ENCODE measurements at places on chromosomes 5 and 9.

GRCh38 chr9:5455181-5455580, 4.8 kb downstream of the CD274 start:
- H3K36me3 ChIP-seq = no peaks in the 10 kb centered on the region
- H3K4me3 ChIP-seq = no peak overlapping the region
- H3K4me1 ChIP-seq = peaks cover 94% of the 10 kb centered on the region
- H3K27ac ChIP-seq = peak overlapping the region; percentile 91
- no peaks in the 10 kb centered on the region for H3K27me3 ChIP-seq

GRCh38 chr5:173626505-173626820, 10.0 kb upstream of the BOD1 start:
- H3K4me1 ChIP-seq = no peaks in the 10 kb centered on the region
- H3K27me3 ChIP-seq = no peaks in the 10 kb centered on the region
- DNase-seq = no peak
- H3K36me3 ChIP-seq = no peaks in the 10 kb centered on the region
- H3K27ac ChIP-seq = no peak overlapping the region

DNA sequence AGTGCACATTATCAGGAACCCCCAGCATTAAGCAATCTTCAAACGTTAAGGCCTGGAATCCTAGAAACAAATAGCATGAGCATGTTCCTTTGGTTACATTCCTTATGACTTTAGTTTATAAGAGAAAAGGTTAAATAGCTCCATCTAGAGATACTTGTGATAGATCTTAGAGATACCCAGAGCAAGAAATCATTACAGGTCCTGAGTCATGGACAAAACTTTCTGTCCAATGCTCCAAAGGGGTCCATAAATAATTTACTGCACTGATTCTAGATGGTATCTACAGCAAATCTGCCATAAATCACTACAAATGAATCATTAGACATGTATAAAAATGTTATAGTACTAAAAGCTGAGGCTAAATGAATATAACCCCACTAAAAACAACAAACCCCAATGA, 139.6 kb downstream of the HTR1A start:
- H3K4me3 ChIP-seq = no peak overlapping the region
- H3K36me3 ChIP-seq = no peaks in the 10 kb centered on the region
- DNase-seq = no peak
- no peaks in the 10 kb centered on the region for H3K4me1 ChIP-seq
- no peak overlapping the region for H3K27ac ChIP-seq

- H3K27ac ChIP-seq = no peak overlapping the region
- H3K36me3 ChIP-seq = no peaks in the 10 kb centered on the region
- H3K27me3 ChIP-seq = no peaks in the 10 kb centered on the region
- H3K4me3 ChIP-seq = no peak overlapping the region
Observed at GRCh38 chr5:16810208-16810854, 125.8 kb downstream of the MYO10 start.

DNA sequence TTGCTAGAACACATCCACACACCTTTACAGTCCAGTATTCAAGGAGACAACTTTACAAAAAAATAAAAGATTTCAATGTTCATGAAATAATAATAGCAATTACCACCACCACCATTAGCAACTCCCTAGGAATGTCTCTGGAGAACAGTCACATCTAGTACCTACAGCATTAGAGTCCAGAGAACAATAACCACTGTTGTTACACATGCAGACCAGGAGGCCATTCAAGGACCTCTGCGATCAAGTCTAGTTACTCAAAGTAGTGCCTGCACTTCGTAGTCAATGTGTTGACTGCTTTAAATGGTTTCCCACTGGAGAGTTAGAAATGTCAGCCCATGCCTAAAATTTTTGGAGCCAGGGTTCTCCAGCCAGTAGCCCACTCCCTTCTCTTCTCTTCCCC, 244.4 kb downstream of the DEPDC1B start:
- H3K4me3 ChIP-seq = no peak overlapping the region
- H3K27me3 ChIP-seq = no peaks in the 10 kb centered on the region
- H3K27ac ChIP-seq = no peak overlapping the region
- no peaks in the 10 kb centered on the region for H3K36me3 ChIP-seq
- no peaks in the 10 kb centered on the region for H3K4me1 ChIP-seq
- no peak for DNase-seq

GRCh38 chr9:84867186-84867585, 197.7 kb downstream of the NTRK2 start:
- no peak overlapping the region for H3K27ac ChIP-seq
- H3K4me1 ChIP-seq = peaks cover 3% of the 10 kb centered on the region
- no peak overlapping the region for H3K4me3 ChIP-seq
- DNase-seq = no peak

DNA sequence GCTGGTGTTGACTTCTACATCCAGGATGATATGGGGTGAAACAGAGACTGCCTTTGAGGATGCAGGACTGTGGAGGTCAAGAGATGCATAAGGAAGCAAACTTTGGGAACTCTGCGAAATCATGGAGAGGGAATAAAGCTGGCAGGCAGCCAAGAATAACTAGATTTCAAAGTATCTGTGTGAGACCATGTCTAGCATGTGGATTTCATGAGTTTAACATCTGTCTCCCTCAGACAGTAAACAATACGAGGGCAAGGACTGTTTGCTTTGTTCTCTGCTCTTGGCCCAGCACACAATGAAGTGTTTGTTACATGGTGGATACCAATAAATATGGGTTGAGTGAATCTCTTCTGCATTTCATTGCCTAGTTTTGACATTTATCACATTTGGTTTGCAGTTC, 71.3 kb downstream of the RASEF start:
- no peaks in the 10 kb centered on the region for H3K4me1 ChIP-seq
- H3K27me3 ChIP-seq = no peaks in the 10 kb centered on the region
- peak; percentile 25 for DNase-seq
- H3K36me3 ChIP-seq = no peaks in the 10 kb centered on the region
- H3K27ac ChIP-seq = no peak overlapping the region

DNA sequence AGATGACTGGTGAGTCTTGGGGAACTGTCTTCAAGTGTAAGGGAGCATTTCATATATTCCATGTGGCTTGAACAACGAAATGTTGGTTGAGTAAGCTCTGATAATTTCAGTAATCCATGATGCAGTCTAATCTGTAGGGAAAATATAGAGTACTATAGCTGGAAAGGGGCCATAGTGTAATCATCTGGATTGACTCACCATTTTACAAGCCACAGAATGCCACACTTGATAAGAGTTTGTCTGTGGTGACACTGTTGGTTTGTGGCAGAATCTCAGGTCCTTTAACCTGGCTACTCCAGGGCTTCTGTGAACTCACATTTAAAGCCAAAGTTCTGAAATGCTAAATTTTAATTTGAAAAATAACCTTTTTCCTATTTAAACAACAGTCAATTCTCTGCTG, 16.3 kb upstream of the MAML1 start:
- H3K36me3 ChIP-seq = peaks cover 7% of the 10 kb centered on the region

DNA sequence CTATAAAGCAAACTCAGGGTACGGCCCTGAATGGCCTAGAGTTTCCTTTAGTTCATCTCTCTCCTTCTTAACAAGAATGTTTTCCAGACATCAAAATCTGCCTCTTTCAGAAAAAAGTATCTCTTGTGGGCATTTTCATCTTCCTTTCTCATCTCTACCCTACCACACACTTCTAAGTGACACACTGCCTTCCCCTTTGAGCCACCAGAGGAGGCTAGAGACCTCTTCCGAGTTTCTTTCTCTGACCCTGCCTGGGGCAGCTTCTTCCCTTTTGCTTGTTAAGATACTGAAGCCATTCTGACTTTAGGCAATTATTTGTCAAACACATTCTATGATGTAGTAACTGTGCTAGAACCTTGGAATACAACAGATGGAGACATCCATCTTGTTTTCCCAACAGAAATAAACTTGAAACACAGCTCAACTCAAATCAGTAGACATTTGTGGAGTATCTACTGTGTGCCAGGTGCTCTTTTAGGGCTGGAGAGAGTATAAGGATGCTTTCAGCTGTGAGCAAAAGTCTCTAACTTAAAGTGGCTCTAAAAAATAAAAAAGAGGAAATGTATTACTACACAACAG, 8.6 kb upstream of the SV2C start:
- H3K36me3 ChIP-seq = no peaks in the 10 kb centered on the region
- DNase-seq = no peak
- H3K27me3 ChIP-seq = peaks cover 5% of the 10 kb centered on the region
- no peak overlapping the region for H3K27ac ChIP-seq

GRCh38 chr5:76591366-76591765, 31.8 kb downstream of the F2RL2 start:
- no peak for DNase-seq
- H3K27ac ChIP-seq = no peak overlapping the region
- no peak overlapping the region for H3K4me3 ChIP-seq
- H3K27me3 ChIP-seq = no peaks in the 10 kb centered on the region
- no peaks in the 10 kb centered on the region for H3K4me1 ChIP-seq
- no peaks in the 10 kb centered on the region for H3K36me3 ChIP-seq

- no peak overlapping the region for H3K27ac ChIP-seq
- no peaks in the 10 kb centered on the region for H3K36me3 ChIP-seq
- H3K4me3 ChIP-seq = no peak overlapping the region
- no peaks in the 10 kb centered on the region for H3K27me3 ChIP-seq
- no peak for DNase-seq
- H3K4me1 ChIP-seq = no peaks in the 10 kb centered on the region
Observed at GRCh38 chr5:92177926-92178487, 794.9 kb upstream of the ARRDC3 start.

- no peak overlapping the region for H3K27ac ChIP-seq
- no peak overlapping the region for H3K4me3 ChIP-seq
- no peaks in the 10 kb centered on the region for H3K36me3 ChIP-seq
- no peaks in the 10 kb centered on the region for H3K27me3 ChIP-seq
- no peak for DNase-seq
Observed at GRCh38 chr9:105425816-105426433, 21.9 kb upstream of the FSD1L start.

DNA sequence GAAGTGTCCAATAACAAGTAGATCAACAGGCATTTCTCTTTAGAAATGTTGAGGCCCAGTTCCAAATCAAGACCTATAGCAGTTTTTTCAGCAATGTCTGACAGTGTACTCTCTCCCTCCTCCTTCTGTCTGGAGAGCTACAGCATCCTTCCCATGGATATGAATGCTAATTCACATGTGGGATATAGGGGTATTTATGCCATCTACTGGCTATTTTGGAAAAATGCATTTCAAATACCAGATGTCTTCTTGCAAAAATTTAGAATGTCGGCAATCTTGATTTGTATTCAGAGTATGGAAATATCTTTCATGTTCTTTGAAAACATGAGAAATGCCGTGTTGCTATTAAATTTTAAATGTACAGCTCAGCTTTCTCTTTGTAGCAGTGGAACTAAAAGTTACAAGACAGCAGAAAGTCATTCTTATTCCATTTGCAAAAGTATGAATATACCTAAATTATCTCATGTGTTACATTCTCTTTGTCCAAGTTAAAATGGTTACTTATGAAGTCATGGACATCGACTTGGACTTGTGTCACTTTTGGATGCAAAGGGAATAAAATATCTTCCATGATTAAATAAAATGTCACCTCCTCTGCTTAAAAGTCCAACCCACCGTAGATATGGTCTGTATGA, 647.8 kb downstream of the TAF11L14 start:
- no peaks in the 10 kb centered on the region for H3K4me1 ChIP-seq
- H3K27me3 ChIP-seq = no peaks in the 10 kb centered on the region
- H3K36me3 ChIP-seq = no peaks in the 10 kb centered on the region
- no peak for DNase-seq
- H3K4me3 ChIP-seq = no peak overlapping the region

DNA sequence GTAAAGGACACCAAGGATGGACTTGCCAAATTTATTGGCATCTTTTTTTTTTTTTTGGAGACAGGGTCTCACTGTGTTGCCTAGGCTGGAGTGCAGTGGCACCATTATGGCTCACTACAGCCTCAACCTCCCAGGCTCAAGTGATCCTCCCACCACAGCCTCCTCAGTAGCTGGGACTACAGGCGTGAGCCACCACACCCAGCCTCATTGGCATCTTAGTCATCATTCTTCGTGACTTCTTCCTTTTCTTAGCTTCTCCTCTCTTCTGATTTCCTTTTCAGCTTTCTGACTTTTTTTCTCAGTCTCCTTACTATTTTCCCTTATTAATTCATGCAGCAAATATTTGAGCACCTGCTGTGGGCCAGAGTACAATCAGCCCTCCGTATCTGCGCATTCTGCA, 6.1 kb downstream of the MAML1 start:
- H3K36me3 ChIP-seq = peaks cover 4% of the 10 kb centered on the region
- DNase-seq = no peak
- H3K4me3 ChIP-seq = no peak overlapping the region
- peak overlapping the region; percentile 41 for H3K27ac ChIP-seq
- H3K4me1 ChIP-seq = peaks cover 54% of the 10 kb centered on the region
- no peaks in the 10 kb centered on the region for H3K27me3 ChIP-seq

DNA sequence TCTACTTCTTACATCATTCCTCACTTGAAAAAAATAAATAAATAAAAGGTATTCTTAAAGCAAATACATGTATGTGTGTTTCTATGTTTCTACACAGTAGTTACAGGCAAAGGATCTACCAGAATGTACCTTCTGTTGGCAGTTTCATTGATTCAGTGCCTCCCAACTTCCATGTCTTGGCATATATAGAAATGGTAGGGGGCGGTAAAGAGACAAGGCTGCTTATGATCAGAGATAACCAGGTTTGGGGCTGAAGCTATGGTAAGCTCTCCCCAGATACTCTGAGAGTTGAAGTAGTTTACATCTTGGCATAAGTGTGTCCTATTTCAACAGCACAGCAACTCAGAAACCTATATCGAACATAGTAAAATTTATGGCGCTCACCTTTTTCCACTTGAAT, 1075.4 kb upstream of the C9orf72 start:
- no peaks in the 10 kb centered on the region for H3K27me3 ChIP-seq
- DNase-seq = no peak
- no peak overlapping the region for H3K27ac ChIP-seq
- no peaks in the 10 kb centered on the region for H3K4me1 ChIP-seq
- no peak overlapping the region for H3K4me3 ChIP-seq
